ENCODE measurements at places on chromosomes 2 and 18. TPM values are rescaled to one million over a fixed set of nuclear protein-coding genes. Genes with fewer than 3 reads are reported as not detected.
A peak's percentile ranks its signal among the peaks of the same experiment; 100 is the strongest.

DNA sequence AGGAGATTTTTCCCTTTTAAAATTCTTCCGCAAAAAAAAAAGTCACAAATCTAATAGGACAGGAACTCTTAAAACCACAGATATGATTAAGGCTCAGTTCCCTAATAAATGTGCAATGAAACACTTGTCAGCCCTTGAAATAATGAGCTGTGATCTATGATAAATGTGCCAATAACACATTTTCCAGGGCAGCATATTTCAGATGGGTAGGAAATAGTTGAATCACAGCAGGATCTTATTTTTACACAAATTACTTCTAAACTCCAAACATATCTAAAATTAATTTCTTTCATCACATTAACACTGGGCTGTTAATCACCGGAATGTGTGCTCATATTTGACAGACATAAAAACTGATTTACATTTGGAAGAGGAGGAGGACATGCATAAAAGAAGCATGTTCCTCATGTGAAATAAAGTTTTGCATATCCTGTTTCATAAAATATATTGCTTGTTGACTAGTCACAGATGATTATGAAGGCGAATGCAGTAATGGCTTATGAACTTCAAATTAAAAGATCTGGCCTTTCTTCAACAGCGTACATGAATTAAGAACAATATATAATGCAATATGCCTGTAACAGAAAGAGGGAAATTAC, 281.4 kb downstream of the PAX3 start:
- no peak overlapping the region for H3K4me3 ChIP-seq
- no peak overlapping the region for H3K27ac ChIP-seq
- DNase-seq = no peak
- no peaks in the 10 kb centered on the region for H3K4me1 ChIP-seq
- no peaks in the 10 kb centered on the region for H3K36me3 ChIP-seq

DNA sequence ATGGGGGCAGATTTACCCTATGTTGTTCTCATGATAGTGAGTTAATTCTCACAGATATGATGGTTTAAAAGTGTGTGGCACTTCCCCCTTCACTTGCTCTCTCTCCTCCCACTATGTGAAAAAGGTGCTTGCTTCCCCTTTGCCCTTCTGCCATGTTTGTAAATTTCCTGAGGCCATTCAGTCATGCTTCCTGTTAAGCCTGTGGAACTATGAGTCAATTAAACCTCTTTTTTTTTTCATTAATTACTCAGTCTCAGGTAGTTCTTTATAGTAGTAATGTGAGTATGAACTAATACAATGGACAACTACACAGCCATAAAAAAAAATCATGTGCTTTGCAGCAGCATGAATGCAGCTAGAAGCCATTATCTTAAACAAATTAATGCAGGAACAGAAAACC, 118.5 kb downstream of the CALCRL start:
- no peaks in the 10 kb centered on the region for H3K27me3 ChIP-seq
- no peak for DNase-seq
- no peaks in the 10 kb centered on the region for H3K4me1 ChIP-seq
- no peak overlapping the region for H3K27ac ChIP-seq
- H3K4me3 ChIP-seq = no peak overlapping the region

RAB27B gene
- 0.77 TPM for total RNA-seq

- no peaks in the 10 kb centered on the region for H3K36me3 ChIP-seq
- no peak overlapping the region for H3K4me3 ChIP-seq
Measured at GRCh38 chr18:43863180-43863579, 585.9 kb upstream of the SYT4 start.

TNFRSF11A gene
- 0.66 TPM for total RNA-seq

RHBDD1 gene
- 85.4 TPM for total RNA-seq

DNA sequence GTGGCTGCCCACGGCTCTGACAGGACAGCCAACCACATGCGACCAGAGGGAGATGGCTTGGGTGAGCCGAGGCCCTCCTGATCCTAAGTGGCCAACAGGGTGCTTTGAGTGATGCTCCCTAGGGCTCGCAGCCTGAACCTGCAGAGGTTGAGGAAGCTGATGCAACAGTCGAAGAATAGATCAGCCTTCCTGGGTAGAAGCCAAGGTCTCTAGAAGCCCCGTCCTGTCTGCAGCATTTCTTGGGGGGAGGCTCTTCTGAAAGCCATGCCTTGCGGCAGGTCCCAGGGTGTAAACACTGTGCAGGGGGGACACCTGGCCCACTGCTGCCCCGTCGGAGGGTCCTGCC, 136.4 kb downstream of the HDAC4 start:
- peak overlapping the region; percentile 77 for H3K27ac ChIP-seq
- no peak overlapping the region for H3K4me3 ChIP-seq
- H3K36me3 ChIP-seq = no peaks in the 10 kb centered on the region

GRCh38 chr18:36567800-36568199, 261.0 kb downstream of the TPGS2 start:
- DNase-seq = no peak
- no peaks in the 10 kb centered on the region for H3K27me3 ChIP-seq
- no peak overlapping the region for H3K4me3 ChIP-seq

- DNase-seq = no peak
- H3K4me3 ChIP-seq = no peak overlapping the region
- H3K4me1 ChIP-seq = no peaks in the 10 kb centered on the region
Measured at GRCh38 chr2:174495365-174496012, 8.7 kb upstream of the GPR155 start.

DNA sequence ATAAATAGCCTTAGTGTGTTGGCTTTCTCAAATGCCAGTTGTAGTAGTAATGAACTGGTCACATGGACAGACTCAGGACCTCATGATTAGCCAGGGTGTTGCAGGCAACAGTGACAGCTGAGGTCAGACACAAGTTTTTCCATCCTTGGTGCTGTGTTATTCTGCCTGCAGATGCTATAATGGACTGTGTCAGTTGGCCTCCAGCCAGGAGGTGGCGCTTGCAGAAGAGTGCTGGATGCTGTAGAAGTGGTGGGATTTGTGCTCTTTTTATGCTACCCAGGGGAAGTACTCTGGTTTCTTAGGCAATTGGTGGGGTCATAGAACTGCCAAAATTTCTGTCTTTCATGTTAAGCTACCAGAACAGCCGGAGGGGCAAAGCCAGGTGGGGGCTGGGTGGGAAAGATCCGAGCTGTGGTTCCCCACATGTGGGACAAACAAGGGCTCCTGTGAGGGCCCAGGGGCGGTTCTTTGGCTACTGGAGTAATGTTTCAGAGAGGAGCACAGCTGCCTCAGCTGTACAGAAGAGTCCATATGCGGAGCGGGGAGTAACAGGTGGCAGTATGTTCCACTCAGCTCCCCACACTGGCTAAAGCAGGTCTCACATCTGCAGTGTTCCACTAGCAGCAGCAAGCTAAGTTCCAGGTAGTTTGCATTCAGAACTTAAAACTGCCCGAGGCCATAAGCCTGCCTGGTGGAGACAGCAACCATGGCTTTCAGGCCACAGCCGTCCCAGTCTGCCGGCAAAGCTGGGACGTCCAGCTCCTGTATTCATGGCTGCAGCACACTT, 104.4 kb downstream of the GULP1 start:
- H3K36me3 ChIP-seq = no peaks in the 10 kb centered on the region
- H3K27ac ChIP-seq = no peak overlapping the region
- DNase-seq = no peak

DNA sequence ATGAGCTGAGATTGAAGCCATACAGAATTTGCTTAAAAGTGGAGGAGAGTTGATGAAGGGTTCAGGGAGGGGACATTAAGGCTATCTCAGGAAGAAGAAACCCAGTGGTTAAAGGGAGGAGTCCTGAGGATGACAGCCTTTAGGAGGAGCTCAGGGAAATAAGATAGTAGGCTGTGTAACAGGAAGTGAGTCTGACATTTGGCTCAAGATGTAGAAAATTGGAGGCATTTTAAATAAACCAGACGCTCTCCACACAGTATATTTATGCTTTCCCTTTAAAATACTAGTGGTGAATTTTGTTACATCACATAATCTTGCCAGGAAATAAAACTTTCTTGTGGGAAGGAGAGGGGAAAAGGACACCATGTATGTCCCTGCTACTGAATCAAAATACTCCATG, 11.6 kb downstream of the KCNH7 start:
- H3K27me3 ChIP-seq = no peaks in the 10 kb centered on the region
- no peak overlapping the region for H3K27ac ChIP-seq
- no peaks in the 10 kb centered on the region for H3K36me3 ChIP-seq
- no peaks in the 10 kb centered on the region for H3K4me1 ChIP-seq

DNA sequence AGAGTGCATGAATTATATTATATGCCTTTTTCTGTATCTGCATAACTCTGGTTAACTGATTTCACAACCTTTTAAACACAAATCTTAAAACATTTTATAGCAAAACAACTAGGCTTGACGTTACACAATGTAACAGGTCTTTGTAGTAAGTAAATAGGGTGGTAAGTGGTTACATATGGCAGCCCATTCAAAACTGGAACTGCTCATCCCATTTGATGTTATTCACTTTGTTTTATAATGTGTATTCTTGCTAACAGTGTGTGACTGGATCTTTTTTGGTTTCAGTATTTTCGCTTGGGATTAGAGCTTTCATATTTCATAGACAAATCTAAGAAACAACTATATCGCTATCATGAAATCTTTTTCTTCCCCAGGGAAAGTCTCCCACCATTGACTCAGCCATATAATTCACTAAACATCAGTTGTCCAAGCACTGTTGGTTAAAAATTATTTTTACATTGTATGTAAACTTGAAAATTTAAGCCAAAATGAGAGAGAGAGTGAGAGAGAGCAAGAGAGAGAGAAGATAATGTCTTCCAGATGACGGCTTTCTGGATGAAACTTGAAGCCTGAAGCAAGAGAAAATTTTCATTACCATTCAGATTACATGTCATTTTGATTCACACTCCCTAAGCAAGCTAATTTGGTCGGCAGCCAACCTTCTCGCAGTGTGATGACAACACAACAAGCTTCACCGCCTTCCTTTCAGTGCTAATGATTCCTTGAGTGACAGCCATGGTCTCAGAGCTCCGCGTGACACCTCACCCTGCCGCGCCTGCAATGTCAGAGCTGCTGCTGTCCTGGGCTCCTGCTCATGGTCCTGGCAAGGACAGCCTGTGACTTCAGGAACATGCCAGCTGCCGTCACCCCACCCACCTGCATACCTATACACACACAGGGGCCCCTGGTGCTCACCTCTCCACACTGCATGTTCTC, 946.9 kb upstream of the SOX11 start:
- no peak overlapping the region for H3K27ac ChIP-seq
- H3K27me3 ChIP-seq = no peaks in the 10 kb centered on the region
- H3K36me3 ChIP-seq = no peaks in the 10 kb centered on the region
- no peaks in the 10 kb centered on the region for H3K4me1 ChIP-seq

DNA sequence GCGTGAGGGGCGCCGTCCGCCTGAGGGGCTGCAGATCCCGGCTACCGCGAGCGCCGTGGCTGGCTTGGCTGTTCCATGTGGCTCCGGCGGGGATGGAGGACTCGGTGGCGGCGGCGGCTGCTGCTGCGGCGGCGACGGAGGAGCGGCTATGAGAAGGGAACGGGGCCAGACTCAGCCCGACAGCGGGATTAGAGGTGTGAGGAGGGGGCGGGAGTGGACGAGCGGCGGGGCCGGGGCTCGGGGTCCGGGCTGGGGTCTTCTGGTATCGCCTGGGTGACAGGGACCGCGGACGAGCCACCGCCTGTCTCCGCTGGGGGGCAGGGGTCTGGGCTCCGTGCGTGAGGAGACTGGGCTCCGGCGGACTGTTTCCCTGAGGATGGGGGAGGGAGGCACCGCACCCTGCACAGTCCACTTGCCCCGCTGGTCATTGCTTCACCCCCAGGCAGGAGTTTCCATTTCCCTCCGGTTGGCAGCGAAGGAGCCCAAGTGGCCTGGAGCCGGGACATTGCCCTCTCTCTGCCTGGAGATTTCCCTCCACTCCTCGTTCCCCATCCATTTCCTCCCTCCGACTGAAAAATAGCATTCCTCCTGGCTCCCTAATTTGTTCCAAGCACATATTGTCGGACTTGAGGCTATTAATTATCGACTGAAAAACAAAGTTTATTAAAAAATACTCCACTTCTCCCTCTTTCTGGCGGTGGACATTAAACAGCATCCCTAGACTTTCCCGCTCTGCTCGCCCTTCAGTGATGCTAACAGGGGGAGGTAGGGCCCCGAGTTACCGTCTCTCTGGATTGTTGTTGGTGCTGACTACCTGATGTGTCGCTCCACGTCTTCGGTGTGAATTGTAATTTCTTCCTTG, 577 bp downstream of the EHBP1 start:
- H3K27ac ChIP-seq = peak overlapping the region; percentile 73
- H3K27me3 ChIP-seq = no peaks in the 10 kb centered on the region
- peak overlapping the region; percentile 84 for H3K4me3 ChIP-seq
- DNase-seq = peak; percentile 57

SFXN5 gene
- 13.9 TPM for total RNA-seq

C2orf68 gene
- 16.9 TPM for total RNA-seq

- no peak overlapping the region for H3K27ac ChIP-seq
- no peaks in the 10 kb centered on the region for H3K4me1 ChIP-seq
- no peaks in the 10 kb centered on the region for H3K36me3 ChIP-seq
- H3K27me3 ChIP-seq = no peaks in the 10 kb centered on the region
- no peak for DNase-seq
Measured at GRCh38 chr2:95260028-95261023, 13.9 kb upstream of the PROM2 start.

- H3K4me1 ChIP-seq = no peaks in the 10 kb centered on the region
- H3K36me3 ChIP-seq = no peaks in the 10 kb centered on the region
- no peak overlapping the region for H3K27ac ChIP-seq
Measured at GRCh38 chr2:24543252-24543651, 52.2 kb downstream of the NCOA1 start.

- no peak for DNase-seq
- no peaks in the 10 kb centered on the region for H3K27me3 ChIP-seq
- no peaks in the 10 kb centered on the region for H3K4me1 ChIP-seq
Measured at GRCh38 chr2:24586955-24587354, 95.9 kb downstream of the NCOA1 start.

- H3K4me1 ChIP-seq = no peaks in the 10 kb centered on the region
- no peak for DNase-seq
- H3K36me3 ChIP-seq = no peaks in the 10 kb centered on the region
- H3K27me3 ChIP-seq = no peaks in the 10 kb centered on the region
- no peak overlapping the region for H3K4me3 ChIP-seq
Measured at GRCh38 chr2:204693262-204693661, 148.0 kb downstream of the PARD3B start.

MROH2A gene
- total RNA-seq = not detected

DNA sequence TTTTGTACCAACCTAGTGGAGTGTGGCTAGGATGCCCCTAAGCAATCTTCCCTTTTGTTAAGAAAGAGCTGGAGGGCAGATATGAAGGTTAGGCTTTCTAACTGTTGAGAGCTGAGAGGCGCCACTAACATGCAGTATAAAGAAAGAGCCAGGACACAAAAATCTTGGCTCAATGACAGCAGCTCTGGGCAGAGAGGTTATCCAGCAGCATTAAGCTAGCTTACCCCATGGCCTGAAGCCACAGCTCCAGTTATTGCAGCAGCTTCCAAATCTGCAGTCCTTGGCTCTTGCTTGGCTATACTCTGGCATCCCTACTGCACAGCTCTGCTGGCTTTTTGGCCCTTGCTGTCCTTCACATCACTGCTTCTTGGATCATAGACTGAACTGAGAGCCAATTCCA, 213.4 kb downstream of the GPD2 start:
- H3K27me3 ChIP-seq = no peaks in the 10 kb centered on the region
- no peak overlapping the region for H3K27ac ChIP-seq
- no peaks in the 10 kb centered on the region for H3K4me1 ChIP-seq
- DNase-seq = peak; percentile 3
